ENCODE measurements at places on chromosomes 4 and X. TPM values are rescaled to one million over a fixed set of nuclear protein-coding genes. Genes with fewer than 3 reads are reported as not detected.
A peak's percentile ranks its signal among the peaks of the same experiment; 100 is the strongest.

GRCh38 chrX:5753291-5753690 is 475.4 kb downstream of the NLGN4X start:
- DNase-seq: no peak

- peak; percentile 94 for DNase-seq
Observed at GRCh38 chrX:129769467-129770154, 10.1 kb upstream of the SASH3 start.

GRCh38 chrX:130834149-130834548 is 68.9 kb downstream of the ENOX2 start:
- DNase-seq: no peak

GRCh38 chr4:1012034-1012739 is 761 bp downstream of the FGFRL1 start:
- peak; percentile 38 for DNase-seq

DNA sequence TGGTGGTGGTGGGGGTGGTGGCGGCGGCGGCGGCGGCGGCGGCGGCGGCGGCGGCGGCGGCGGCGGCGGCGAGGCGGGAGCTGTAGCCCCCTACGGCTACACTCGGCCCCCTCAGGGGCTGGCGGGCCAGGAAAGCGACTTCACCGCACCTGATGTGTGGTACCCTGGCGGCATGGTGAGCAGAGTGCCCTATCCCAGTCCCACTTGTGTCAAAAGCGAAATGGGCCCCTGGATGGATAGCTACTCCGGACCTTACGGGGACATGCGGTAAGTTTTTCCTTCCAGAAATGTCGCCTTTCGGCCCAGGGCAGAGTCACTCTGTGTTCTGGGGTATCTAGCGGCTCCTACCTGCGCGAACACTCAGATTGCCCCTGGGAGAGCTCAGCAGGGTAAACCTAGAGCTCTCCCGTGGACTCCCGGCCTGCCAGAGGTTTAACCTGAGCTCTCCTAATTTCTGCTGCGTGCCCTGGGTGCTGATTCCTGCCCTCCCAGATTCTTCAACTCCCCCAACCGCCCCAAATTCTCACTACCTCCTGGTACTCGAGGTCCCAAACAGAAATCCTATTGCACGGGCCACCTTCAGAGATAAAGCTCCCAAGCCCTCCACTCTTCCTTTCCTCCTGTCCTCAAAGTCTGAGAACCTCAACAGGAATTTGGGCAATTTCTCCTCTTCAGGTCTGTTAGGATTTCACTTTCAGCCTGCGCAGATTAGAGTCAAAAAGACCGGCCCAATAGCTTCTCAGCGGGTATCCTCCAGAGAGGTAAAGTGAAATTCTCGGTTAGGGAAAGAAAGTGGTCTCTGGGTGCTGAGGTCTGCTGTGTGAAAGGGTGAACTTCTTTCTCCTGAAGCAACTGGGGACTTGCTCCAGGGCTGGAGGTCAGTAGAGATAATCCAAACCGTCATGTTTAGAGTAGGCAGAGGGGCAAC is 2.9 kb downstream of the AR start:
- no peak for DNase-seq

GRCh38 chr4:180219080-180219479 is 2024.1 kb upstream of the TENM3 start:
- DNase-seq: no peak

Gene CLIC2
- 0.75 TPM for total RNA-seq

Gene MAGEB10
- not detected for total RNA-seq

Gene CWH43
- not detected for total RNA-seq

Gene SASH3
- total RNA-seq: 392 TPM
